Fibroblast of skin of right quadriceps (primary cell): ENCODE measurements at places on chromosomes 16 and 17.
A peak's percentile ranks its signal among the peaks of the same experiment; 100 is the strongest.

DNA sequence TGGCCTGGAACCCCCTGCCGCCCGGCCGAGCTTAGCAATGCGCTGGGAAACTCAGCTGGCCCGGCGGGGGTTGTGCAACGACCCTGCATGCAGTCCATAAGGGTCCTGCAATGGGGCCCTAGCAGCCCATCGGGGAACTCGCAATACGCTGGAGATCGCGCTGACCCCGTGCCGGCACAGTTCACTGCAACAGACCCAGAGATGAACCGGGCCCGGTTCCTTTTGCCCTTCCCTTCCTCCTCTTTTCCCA lies 375 bp downstream of the SLC25A11 start:
- no peak for DNase-seq

DNA sequence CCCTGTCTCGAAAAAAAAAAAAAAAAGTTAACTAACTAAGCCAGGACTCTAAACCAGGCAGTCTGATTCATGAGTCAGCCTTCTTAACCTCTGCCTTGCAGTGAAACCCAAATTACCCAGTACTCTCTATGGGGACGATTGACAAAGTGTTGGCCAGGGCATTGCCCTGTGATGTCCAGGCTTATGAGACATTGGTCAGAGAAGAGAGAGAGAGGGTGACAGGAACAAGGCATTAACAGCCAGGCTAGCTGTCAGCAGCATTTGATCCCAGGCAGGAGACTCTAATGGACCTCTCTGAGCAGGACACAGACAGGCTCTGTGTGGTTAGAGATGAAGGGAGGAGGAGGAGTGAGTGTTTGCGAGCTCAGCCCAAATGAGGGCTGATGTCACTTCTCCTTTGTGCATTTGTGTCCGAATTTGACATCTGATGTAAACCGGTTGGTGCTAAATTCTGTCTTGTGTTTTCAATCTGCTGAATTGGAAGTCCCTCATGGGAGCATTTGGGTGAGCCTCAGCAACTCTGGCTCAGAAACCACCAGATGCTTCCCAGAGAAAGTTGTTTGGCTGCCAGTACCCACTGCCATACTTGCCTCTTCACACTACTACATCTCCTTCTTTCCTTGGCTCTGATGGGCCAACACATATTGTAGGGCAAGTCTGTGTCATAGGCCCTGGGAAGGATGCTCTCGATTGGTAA lies 4.3 kb upstream of the MYL4 start:
- DNase-seq = peak; percentile 47

DNA sequence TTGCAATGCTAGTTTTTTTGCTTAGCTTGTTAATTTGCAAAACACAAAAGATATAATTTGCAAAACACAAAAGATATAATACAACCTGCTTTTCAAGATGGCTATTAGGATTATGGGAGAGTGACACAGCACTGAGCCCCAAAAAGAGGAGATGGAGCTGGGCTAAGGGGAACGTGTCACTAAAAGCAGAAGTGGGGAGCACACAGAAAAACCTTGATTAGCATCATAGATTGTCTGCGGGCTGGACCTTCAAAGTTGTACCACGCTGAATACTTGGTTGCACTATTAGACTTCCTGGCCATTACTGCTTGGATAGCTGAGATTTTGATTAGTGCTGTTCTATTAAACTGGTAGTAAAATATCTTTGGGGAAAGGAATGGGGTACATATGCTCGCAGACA lies 36.2 kb downstream of the KCNJ16 start:
- no peak for DNase-seq

GRCh38 chr16:50165473-50165872 lies 12.4 kb downstream of the TENT4B start:
- DNase-seq = no peak

DNA sequence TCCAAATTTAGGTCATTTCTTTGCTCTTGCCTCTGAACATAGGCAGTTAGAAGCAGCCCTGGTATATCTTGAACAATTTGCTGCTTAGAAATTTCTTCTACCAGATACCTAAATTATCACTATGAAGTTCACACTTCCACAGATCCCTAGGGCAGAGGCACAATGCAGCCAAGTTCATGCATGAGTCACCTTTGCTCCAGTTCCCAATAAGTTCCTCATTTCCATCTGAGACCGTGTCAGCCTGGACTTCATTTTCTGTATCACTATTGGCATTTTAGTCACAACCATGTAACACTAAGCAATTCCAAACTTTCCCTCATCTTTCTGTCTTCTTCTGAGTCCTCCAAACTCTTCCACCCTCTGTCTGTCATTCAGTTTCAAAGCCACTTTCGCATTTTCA lies 45.0 kb downstream of the KCNJ16 start:
- DNase-seq = no peak

DNA sequence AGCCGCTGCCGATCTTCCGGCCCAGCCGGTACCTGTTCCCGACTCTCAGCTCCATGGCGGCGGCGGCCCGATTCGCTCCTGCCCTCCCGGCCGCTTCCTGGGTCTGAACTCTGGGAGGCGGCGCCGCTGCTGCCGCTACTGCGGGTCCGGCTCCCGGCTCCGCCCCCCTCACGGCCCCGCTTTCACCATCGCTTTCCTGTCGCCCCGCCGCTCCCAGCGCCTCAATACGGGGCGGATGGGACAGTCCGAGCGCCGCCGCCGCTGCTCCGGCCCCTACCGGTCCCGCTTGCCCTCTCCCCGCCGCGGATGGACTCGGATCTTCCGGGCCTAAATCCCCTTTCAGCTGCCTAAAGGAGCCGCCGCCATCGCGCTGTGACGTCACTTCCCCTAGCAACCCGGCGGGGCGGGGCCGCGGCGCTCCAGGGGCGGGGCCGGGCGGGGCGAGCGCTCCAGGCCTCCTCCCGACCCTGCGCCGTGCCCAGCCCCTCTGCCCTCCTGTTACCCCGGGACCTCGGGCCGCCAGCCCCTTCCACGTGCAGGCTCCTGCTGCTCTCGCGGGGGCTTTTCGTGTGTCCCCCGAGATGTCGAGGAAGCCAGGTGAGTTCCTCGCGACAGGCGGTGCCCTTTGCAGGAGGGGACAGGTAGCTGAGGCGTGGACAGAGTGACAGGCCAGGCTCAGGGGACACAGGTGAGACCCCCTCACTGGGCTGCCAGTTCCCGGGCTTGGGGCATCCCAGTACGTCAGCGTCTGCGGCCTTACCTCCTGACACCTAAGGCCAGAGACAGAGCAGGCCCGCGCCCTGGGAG lies at the start of gene CSNK1D:
TSS of gene CSNK1D (minus strand) at position 374 of the 807 bp plus-strand sequence. CDS start at position 55, 319 bp downstream.
- peak; percentile 84 for DNase-seq

- DNase-seq = no peak
These were observed 13.1 kb downstream of the MYH11 start for GRCh38 chr16:15843635-15844279.
